HFF-Myc (cell line): ENCODE measurements at places on chromosomes 2 and 18.

DNA sequence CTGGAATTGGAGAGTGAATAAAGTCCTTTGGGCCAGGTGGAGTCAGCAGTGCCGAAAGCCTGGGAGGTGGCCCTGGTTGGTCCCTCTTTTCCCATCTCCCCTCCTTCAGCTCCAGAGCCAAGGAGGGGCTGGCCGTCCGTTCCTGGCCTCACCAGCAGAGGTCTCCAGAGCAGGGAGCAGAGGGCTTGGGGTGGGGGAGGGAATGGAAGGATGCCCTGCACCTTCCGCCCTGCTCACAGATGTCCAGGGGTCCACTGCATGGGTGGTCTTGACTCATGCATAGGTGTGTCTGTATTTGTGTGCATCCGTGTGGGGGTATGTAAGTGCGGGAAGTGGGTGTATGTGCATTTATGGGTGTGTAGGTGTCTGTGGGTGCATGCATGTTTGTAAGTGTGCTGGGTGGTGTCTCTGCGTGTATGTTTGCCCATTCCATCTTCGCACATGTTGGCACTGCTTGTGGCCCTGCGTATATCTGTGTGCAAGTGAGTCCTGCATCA, 201.8 kb downstream of the ZFP36L2 start:
- no peak for DNase-seq

- DNase-seq: no peak
These were observed 15.2 kb downstream of the SP100 start for GRCh38 chr2:230430957-230431910.

GRCh38 chr18:69162649-69163048, 238.0 kb upstream of the DOK6 start:
- DNase-seq: no peak

DNA sequence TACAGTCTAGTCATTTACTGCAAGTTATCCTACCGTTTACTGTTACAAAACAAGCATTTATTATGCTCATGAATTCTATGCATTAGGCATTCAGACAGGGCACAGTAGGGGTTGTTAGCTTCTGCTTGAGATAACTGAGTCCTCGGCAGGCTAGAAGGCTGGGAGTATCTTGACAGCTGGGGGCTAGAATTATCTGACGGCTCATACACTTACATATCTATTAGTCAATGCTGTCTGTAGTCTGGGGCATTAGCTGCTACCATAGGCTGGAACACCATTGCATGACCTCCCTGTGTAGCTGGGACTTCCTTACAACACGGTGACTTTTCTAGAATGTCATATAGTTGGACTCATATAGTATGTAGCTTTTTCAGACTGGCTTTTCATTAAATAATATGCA, 61.9 kb upstream of the ALK start:
- DNase-seq: no peak

DNA sequence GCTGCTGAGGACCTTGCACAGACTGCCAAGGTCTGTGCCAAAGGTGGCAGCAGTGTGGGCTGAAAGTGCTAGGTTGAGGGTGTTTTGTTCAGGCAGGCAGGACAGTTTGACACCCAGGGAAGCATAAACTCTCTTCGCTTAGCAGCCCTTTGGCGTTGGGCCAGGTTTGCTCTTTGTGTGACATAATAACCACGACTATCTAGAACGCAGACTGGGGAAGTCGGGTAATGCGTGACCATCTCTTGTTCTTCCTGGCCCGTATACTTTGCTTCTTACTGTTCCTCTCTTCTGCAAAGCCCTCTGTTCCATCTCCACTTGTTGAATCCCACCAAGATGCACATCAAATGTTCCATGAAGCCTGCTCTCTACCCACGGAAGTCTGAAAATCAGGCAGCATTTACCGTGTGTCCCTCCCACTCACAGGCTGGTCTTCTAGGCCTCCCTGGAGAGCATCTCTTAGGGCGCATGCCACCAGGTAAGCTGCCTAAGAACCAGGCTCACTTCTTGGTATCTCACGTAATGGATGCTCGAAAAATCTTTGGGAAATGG, 96.7 kb upstream of the LMAN1 start:
- DNase-seq: no peak

- no peak for DNase-seq
These were observed 11.6 kb upstream of the ST3GAL5 start for GRCh38 chr2:85900366-85900765.

DNA sequence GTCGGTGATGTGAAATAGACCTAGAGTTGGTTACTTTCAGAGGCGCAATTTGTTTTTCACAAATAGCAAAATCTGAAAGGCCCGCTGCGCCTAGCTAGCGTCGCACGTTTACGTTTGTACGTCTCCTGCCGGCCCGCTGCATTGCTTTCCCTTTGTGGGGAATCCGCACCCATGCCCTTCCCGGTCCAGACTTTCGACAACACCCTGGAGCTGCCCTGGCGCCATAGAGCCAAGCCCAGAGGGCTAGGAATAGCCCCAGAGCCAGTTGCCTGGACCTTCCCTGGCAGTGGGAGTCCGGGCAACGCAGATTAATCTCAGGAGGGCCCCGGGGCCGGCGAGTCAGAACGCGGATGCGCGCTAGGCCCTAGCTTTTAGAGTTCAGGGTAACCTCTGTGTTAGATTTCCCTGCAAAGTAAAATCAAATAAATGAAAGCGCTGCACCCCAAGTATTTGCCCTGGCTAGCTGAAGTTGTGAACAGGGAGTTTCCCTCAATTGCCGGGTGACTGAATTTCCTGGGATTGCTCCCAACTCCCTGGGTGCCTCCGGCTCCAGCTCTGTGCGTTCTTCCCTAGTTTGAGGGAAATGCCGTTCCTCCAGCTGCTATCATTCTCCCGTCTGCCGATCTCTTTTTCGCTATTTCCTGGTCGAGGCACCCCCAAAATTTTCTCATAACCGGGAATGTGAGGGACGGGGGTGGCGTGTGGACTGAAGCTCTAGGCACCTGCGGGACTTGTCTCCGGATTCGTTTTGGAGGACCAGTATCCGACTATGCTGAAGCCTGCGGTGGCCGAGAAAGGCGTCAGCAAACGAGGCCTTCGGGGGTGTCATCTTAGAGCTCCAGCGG, 1.2 kb upstream of the EN1 start:
- DNase-seq: no peak

DNA sequence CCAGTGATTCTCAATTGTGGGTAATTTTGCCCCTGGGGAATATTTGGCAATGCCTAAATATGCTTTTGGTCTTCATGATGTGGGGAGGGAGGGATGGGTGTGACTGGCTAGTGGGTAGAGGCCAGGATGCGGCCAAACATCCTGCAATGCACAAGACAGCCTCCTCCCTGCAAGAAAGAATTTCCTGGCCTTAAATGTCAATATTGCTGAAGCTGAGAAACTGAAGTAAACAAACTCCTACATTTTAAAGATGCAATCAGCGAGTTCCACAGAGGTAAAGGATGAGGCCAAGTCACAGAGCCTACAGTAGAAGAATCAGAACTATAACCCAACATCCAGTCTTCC, 272.9 kb upstream of the EPHA4 start:
- DNase-seq: no peak

DNA sequence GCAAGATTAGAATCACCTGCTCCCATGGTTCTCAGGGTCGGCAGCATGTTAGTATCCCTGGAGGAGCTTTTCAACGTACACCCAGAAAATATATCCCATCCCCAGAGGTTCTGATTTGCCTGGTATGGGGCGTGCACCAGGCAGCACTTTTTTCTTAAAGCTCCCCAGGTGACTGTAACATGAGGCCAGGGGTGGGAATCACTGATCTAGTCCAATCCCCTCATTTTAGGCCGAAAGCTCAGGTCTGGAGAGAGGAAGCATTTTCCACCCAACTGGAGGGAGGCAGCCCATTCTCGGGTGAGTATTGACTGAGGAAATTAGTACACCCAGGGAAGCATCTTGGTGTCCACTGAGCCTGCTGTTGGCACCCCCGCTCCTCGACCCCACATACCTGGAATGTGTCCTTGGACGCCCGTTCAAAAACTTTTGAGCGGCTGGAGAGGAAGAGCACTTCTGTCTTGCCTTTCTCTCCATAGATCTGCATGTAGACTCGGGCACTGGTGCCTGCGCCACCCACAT, 94.3 kb downstream of the LOXHD1 start:
- no peak for DNase-seq

- DNase-seq: no peak
These were observed 96.3 kb downstream of the UPP2 start for GRCh38 chr2:158197940-158198339.

GRCh38 chr2:105510761-105511528, 112.1 kb upstream of the FHL2 start:
- no peak for DNase-seq

DNA sequence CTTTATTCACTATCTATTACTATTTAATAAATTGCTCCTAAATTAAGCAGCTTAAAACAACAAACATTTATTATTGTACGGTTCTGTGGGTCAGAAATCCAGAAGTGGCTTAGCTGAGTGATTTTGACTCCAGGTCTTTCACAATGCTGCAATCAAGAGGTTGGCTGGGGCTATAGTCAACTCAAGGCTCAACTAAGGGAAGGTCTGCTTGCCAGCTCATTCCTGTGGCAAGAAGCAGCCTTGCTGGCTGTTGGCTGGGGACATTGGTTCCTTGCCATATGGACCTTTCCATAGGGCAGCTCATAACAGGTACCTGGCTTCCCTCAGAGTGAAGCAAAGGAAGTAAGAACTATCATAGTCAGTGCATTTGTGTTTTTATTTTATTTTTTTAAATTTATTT, 5.0 kb upstream of the MRPL19 start:
- no peak for DNase-seq

DNA sequence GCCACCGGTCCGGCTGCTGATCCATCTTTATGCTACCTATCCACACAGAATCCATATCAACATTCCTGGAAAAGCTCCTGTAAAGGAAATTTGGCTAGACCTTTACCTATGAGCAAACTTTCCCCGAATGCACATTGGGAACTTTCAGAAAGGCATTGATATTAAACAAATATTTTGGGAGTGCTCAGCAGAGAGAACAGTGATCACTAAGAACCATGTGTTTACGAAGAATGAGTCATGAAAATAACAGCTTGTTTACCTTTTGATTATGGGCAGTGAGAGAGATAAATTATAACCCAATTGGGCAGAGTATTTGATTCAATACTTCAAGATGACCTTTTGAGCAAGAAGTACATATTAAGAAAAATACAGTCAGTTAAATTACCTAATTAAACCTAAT, 189.7 kb upstream of the CDH2 start:
- DNase-seq: no peak

DNA sequence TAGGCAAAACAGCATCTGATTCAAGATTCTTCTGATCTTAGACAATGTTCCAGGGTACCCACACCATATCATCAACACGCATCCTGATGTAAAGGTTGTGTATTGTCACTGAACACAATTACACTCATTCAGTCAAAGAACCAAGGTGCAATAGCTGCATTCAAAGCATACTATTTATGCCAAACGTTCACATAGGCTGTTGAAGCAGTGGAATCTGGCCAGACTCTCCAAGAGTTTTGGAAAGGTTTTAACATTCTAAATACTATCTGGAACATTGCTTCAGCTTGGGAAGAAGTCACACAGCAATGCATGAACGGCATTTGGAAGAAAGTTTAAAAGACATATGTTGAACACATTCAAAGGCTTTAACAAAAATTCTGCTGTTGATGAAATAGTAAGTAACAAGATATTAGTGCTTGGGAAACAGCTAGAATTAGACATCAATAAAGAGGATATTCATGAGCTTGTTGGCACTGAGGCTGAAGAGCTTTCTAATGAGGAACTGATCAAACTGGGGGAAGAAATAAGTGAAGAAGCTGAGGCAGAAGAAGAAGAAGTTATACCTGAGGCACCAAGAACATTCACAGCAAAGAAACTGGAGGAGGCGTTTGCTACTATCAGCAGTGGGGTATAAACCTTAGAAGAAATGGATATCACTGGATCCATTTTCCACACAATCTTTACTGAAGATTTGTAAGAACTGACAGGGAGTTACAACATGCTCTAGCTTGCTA, 47.6 kb upstream of the MSH6 start:
- no peak for DNase-seq

DNA sequence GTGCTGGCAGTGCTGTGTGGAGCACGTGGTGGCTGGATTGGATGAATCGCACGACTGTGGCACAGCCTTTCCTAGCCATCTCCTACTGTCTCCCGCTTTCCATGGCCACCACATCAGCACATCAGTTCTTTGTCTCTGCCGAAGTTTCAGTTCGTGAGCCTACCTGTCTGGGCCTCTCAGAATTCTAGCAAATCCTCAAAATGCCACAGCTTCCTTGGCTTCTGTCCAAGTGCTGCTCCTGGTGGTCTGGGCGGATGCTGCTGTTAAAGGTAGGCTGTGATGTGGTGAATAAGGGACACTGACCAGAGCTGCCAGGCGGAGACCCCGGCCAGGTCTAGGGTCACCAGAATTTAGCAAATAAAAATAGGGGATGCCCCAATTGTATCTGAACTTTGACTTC, 237.4 kb downstream of the LPIN1 start:
- no peak for DNase-seq

GRCh38 chr2:13858626-13859025, 773.9 kb upstream of the LRATD1 start:
- no peak for DNase-seq

DNA sequence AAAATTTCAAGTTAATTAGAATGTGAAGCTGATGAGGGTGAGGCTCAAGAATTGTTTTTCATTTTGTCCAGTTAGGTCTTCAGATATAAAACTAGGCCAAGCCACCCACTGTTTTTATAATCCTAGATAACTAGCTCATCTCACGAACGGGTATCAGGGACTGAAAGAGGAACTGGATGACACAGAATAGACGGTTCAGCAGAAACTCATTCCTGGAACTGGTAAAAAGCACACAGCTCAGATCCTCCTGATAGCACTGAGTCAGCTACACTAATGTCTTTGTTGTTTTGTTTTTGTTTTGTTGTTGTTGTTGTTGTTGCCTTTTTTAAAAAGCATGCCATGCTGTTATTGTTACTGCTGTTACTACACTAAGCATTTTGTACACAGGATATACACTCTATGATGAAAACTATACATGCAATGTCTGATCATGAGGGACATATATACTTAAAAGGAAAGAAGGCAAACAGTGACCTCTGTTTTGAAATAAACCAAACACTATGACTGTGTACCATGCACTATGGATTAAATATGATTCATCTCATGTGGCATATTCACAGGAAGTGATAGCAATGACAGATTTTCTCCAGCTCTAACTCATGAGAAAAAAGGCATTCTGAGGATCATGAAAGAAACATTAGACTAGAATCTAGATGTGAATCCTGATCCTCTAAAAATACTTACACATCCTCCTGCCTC, 437.6 kb downstream of the NCKAP5 start:
- no peak for DNase-seq

DNA sequence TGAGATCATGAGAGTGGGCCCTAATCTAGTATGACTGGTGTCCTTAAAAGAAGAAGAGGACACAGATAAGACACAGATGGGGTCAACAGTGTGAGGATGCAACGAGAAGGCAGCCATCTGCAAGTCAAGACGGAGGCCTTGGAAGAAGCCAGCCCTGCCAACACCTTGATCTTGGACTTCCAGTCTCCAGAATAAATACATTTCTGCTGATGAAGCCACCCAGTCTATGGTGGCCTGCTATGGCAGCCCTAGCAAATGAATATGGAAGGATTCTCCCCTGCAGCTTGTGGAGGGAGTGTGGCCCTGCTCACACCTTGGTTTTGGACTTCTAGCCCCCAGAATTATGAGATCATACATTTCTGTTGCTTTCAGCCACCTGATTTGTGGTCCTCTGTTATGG, 12.3 kb downstream of the CTIF start:
- no peak for DNase-seq
